Suppressor macrophage treated with lipopolysaccharide for 1 hour (primary cell): ENCODE measurements at places on chromosomes 6 and 20.

DNA sequence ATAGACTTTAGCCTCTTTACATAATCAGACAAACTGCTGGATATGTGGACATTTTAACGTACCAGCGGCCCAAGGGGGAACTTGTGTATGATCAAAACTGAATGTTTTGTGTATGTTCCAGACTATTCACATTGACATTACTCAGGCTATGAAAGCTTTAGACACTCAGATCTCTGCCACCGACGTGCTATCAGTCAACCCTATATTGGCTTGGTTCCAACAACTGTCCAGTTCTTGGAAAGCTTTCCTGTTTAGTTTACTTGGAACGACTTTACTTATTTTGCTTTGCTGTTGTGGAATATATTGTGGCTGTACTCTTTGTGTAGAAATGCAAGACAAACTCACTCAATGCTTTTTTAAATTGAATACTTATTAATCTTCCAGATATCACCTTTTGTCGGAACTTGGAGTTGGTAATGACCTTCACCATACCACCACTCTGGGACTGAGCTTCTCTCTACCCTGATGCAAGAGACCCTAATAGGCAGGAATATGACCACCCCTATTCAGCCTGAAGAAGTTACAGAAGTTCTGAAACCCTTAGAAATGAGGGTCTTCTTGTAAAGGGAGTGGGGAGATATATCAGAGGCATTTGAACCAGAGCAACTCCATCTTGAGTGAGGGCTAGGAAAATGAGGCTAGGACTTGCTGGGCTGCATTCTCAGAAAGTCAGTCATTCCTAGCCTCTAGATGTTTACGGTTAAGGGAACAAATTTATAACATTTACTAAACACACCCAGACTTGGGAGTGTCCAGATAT lies 49.0 kb upstream of the PAX1 start:
- no peak for DNase-seq

DNA sequence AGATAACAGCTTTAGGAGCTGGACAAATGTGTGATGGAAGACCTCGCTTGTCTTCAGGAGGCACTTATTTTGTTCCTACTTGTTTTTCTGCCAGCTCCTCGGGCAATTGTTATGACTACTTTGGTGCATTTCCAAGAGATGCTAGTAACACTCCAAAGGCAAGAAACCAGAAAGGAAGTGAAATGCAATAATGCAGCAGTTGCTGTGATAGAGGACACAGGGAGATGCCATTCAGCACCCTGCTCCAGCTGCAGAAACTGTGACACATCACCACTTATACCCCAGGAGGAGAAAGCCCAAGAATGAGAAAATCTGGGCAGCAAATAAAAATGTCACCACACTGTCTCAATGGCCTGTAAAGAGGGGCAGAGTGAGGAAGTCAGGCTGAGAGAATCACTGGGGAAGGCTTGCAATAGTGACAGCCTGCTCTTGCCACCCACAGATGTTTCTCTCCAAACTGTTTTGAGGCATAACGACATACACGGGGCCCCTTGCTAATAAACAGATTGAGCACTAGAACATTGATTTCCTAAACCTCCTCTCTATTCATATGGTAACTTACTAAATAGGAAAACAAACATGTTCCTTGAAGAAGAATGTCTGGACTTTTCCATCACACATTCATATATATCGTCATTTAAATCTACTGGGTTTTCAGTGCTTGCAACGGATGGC lies 231.0 kb upstream of the PRND start:
- no peak for DNase-seq

DNA sequence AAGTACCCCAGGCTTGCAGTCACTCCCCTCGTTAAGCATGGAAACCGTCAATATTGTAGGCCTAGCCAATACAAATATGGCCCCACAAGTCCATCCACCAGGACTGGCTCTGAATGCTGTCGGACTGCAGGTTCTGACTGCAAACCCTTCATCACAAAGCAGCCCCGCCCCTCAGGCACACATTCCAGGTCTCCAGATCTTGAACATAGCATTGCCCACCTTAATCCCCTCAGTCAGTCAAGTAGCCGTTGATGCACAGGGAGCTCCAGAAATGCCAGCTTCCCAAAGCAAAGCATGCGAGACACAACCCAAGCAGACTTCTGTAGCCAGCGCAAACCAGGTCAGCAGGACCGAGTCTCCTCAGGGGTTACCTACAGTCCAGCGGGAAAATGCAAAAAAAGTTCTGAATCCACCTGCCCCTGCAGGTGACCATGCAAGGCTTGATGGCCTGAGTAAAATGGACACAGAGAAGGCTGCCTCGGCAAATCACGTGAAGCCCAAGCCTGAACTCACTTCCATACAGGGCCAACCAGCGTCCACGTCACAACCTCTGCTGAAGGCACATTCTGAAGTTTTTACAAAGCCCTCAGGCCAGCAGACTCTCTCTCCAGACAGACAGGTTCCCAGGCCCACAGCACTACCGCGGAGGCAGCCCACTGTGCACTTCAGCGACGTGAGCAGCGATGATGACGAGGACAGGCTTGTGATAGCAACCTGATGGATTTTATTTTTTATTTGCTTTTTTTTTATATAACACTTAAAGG lies 126.2 kb upstream of the EDN1 start:
- DNase-seq: no peak

DNA sequence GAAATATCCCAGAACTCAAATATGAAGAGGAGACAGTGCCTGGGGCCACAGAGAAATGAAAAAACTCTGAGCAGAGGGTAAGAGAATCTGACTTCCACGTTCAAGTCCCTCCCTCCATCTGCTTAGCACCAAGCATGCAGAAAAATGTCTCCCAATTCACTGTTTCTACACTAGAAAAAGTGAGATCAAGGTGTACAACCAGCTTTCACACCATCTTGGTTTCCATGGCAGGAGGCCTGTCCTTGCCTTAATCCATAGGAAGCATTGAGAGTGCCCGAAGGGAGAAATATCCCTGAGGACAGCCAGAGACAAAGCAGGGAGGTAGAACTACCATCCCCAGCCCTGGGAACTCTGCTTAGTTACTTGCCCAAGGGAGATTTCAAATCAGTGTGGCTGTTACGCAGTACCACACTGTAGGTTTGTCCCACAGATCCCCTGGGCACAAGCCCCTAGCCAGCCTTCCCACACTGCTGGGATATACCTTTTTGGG lies 82.9 kb downstream of the SCML4 start:
- no peak for DNase-seq

- peak; percentile 59 for DNase-seq
Measured at GRCh38 chr20:63230800-63231268, 4.9 kb upstream of the BIRC7 start.

GRCh38 chr6:85066266-85066665 lies 301.9 kb upstream of the TBX18 start:
- DNase-seq: no peak

DNA sequence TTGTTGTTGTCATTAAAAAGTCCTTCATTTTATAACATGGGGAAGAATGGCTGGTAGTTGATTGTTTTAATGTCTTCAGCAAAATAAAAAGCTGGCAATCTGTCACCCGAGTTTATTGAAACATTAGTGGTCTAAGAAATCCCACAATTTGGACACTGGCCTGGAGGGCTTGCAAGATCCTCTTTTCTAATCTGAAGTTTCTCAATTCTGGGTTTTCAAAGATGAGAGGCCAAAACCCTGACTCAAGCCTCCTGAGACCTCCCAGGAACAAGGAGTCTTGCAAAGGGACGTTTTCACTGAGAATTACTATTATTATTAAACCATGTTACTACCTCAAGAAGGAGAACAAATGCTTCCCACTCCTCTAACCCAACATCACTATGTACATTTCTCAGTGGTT lies 19.5 kb downstream of the MAP1LC3A start:
- DNase-seq: peak; percentile 96

- DNase-seq: peak; percentile 83
Measured at GRCh38 chr20:2750491-2751251, 49.8 kb downstream of the CPXM1 start.

GRCh38 chr6:21999012-21999528 lies 297.8 kb downstream of the PRL start:
- DNase-seq: no peak

GRCh38 chr6:50925981-50926380 lies 107.3 kb downstream of the TFAP2B start:
- DNase-seq: no peak

- DNase-seq: no peak
Measured at GRCh38 chr6:38644951-38645350, 5.2 kb upstream of the BTBD9 start.
